Stimulated activated CD8-positive, alpha-beta memory T cell treated with anti-CD3 and anti-CD28 coated beads, Interleukin-15, amount 100 ng/mL, for 48 hours (primary cell): ENCODE measurements at places on chromosomes 5 and 9.

GRCh38 chr9:26331223-26331622 lies 561.4 kb downstream of the CAAP1 start:
- no peak for DNase-seq

- DNase-seq: no peak
These were observed 978.4 kb downstream of the TLE4 start for GRCh38 chr9:80550181-80550580.

DNA sequence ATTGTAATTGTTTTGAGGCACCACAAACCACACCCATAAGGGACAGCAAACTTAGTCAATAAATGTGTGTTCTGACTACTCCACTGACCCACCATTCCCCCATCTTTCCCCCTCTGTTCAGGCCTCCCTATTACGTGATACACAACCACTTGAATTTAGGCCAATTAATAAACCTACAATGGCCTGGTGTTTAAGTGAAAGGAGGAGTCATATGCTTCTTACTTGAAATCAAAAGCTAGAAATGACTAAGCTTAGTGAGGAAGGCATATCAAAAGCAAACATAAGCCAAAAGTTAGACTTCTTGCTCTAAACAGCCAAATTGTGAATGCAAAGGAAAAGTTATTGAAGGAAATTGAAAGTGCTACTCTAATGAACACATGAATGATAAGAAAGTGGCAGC lies 14.6 kb downstream of the ZBTB43 start:
- DNase-seq: no peak

DNA sequence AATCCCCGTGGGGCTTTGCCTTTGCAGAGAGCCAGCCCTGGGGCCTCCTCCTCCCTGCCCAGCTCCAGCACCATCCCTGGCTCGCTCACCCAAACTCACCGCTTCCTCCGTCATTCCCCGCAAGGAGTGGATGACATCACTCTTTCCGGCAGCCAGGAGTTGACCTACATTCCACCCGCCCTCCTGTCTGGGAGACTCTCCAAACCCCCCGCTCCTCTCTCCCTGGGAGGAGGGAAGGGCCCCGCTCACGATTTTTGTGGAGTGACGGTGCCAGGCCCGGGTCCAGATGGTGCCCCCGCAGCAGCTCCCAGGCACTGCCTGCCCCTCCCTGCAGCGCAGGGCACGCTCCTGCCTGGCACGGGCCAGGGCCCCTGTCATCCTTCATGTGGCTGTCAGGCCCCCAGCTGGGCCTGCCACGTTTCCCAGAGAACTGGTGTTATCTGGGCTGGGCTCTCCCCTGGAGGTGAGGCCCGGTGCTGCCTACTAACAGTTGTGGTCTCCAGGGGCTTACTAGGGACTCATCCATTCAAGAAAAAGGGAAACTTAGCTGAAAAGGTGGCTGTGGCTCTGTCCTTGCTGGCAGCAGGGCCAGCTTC lies 52.3 kb downstream of the NTNG2 start:
- no peak for DNase-seq

DNA sequence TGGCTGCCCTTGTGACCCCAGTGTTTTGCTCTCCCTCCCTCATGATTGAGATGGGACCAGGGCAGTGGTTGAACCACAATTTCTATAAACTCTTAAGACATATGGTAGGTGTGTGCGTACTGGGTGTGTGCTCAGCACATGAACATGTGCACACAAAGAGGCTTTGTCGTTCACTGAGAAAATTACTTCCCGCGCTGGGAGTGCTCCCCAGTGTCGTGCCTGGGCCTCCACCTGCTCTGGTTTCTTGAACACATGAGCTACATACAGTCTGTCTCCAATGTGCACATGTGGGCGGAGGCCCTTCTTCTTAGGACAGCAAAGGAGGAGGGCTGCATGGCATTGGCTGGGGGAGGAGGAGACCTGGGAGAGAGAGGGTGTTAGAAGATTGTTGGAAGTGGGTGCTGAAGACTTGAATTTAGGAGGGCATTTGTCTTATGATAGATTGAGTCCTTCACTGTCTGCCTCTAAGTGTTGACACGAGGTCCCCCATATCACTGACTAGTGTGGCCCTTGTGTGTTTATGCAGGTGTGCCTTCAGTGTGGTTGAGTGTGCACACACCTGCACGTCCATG lies 170.0 kb downstream of the CACNA1B start:
- DNase-seq: no peak
